ENCODE measurements at places on chromosomes 11 and 22.

- DNase-seq = no peak
Measured at GRCh38 chr11:70142221-70142875, 60.7 kb upstream of the FADD start.

- no peak for DNase-seq
Measured at GRCh38 chr22:44201665-44202064, 20.9 kb downstream of the PARVG start.

GRCh38 chr11:19660076-19660475 is 52.6 kb upstream of the NAV2 start:
- no peak for DNase-seq

DNA sequence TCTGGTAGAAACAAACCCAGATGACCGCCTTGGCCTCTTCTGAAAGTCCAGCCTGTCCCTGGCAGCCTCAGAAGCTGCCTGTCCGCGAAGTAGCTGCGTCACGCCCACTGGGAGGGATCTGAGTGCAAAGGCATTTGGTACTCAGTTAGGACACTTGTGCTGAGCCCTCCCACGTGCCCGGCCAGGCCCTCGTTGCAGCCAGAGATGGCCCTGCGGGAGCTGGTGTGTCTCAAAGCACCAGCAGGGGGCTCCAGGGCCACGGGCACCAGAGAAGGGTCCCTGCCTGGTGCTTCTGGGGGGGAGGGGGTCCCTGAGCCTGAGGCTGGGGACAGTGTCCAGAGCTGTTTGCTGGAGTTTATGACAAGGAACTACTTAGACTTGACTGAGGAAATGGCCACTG is 5.8 kb downstream of the SELENOO start:
- no peak for DNase-seq

- no peak for DNase-seq
Measured at GRCh38 chr22:45323695-45324094, 14.0 kb downstream of the FAM118A start.
